ENCODE measurements at places on chromosomes 6 and 20. TPM values are rescaled to one million over a fixed set of nuclear protein-coding genes. Genes with fewer than 3 reads are reported as not detected.

GRCh38 chr6:43724914-43725642 is 37.5 kb upstream of the MRPS18A start:
- peak; percentile 79 for DNase-seq

DNA sequence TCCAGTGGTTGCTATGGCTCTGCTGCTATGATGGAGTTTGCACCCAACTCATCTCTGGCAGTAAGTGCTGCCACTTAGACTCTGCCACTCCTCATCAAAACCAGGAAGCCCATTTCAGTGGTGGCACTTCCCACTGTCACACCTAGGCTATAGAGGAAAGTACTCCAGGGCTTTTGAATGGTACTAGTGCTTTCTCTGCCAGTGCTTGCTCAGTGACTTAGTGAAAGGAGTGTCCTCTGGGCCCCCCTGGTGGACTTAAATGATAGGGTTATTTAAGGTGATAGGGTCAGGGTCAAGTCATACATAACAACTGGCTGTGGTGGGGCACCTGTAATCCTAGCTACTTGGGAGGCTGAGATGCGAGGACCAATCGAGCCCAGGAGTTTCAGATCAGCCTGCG is 22.8 kb downstream of the FITM2 start:
- no peak for DNase-seq

- DNase-seq: no peak
Observed at GRCh38 chr6:52749556-52750152, 13.6 kb downstream of the GSTA2 start.

RSPH3 gene
- total RNA-seq: 3.4 TPM

GRCh38 chr20:2273634-2274302 is 22.0 kb upstream of the TGM3 start:
- no peak for DNase-seq

MYT1 gene
- total RNA-seq: not detected

DNA sequence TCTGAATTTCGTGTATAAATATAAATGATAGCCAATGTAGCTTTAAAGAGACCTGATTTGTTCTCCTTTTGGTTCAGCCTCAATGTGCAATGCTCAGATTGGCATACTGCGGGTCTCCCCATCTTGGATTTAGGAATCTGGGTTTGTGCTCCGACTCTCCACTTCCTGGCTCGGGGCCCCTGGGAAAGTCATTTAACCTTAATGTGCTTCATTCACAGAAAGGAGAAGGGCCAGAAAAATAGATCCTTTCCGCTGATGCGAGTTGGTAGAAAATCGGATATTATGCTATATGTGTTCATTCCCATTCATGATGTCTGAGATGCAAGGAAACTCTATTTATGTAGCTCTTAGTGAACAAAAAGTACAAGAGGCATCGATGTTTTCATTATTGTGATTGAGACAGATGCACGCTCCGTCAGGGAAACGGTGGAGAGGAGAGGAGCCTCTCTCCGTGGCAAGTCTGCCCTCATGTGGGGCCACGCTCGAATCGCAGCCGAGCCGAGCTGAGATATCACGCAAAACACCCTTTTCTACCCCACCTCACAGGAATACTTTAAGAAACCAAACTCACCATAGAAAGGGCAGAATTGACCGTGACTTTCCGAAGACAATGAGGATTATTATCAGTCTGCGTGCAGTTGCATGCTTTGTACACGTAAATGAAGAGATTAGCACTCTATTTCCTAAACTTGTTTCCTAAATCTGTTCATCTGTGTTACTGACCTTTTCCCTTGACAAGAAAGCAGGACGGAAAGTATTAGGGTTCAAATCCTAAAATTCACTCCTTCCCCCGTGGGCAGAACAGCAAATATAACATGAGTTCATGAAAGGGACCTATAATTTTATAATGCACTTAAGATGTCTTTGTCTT is 136.6 kb downstream of the COL9A1 start:
- DNase-seq: no peak

DNA sequence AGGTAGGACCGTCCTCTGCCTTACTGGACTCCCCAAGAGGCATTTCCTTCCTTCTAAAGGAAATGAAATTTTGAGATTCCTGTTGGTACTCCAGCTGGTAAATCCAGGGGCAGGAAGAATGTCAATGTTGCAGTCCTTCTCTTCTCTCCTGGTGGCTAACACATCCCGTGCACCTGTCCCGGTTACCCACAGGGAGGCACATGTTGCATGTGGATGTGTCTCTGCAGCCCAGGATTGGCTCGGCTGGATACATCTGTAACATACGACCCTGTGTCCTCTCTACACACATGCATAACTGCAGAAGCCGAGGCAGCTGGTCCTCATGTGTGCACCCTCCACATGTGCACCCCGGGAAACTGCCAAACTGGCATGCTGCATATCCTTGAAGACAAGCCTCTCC is 1.3 kb upstream of the LRFN2 start:
- no peak for DNase-seq

Data from CD4-positive, alpha-beta memory T cell (primary cell).